ENCODE measurements at places on chromosomes 1 and 21.

DNA sequence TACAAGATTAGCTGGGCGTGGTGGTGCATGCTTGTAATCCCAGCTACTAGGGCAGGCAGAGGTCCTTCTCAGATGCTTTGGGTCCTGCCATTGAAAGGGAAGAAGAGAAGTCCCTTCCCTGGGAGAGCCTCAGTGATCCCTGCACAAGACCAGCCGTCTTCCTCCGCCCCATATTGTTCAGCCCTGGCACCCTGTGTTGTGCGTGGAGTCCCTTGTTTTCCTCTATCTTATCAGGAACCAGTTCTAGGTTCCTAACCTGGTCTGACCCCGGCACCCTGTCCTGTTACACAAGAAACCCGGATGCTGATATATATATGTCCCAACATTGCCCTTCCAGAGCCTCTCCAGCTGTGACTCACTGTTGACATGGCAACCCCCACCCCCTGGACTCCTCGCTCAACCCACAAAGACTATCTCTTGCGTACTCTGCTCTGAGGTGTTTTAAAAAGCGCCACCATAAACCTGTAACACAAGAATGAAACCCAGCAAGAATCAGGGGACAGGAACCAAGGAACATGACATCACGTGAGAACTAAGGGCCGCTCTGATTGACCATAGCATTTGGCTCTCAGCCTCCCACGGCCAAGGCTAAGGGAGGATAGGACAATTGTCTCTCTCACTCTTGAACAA, 4.8 kb downstream of the MX2 start:
- no peak for DNase-seq

DNA sequence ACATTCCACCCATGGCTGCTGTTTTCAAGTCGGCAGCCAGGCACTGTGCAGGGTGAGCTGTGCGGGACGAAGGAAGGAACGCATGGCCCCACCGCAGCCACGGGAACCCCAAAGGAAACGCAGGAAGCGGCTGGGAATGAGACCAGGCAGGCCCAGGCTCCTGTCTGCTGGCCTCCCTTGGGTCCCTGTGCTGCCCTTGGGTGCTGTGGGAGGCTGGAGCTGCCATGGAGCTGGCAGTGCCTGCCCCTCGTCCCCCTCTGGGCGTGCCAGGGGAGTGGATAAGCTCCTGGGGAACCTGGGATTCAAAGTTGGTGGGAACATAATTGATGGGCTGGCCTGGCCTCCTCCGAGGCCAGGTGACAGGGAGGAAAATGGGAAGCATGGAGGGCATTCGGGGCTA, 5.3 kb upstream of the KRTAP10-4 start:
- no peak for DNase-seq

DNA sequence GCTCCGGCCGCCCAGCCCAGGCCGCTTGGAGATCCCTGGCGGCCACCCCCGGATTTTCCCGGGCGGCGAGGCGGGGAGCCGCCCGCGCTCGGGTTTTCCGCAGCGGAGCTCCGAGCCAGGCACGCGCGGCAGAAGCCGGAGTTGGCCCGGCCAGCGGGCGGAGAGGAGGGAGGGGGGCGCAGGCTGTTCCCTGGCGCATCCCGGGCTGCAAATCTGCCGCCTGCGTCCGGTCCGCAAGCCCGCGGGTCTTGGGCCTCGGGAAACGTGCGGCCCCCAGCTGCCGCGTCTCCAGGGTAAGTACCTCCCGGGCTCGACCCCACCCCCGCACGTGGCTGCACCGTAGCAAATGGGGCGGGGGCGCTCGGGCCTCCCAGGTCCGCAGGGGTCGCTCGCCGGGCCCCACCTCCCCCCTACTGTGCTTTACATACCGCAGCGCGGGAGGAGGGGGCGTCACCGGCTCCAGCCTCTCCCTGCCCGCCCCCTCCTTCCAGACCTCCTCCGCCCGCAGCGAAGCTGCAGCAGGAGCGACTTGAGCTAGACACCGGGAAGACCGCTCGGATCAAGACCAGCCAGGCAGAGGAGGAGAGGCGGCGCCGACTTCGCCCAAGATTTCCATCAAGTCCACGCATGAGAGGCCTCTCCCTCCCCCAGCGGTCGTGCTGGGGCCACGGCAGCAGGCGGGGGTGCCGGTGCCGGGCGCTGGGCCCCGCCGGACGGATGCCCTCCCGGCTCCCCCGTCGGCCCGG, 1.6 kb downstream of the TMEM200B start:
- DNase-seq, result no peak

GRCh38 chr21:46355161-46356004, 31.4 kb downstream of the PCNT start:
- no peak for DNase-seq

DNA sequence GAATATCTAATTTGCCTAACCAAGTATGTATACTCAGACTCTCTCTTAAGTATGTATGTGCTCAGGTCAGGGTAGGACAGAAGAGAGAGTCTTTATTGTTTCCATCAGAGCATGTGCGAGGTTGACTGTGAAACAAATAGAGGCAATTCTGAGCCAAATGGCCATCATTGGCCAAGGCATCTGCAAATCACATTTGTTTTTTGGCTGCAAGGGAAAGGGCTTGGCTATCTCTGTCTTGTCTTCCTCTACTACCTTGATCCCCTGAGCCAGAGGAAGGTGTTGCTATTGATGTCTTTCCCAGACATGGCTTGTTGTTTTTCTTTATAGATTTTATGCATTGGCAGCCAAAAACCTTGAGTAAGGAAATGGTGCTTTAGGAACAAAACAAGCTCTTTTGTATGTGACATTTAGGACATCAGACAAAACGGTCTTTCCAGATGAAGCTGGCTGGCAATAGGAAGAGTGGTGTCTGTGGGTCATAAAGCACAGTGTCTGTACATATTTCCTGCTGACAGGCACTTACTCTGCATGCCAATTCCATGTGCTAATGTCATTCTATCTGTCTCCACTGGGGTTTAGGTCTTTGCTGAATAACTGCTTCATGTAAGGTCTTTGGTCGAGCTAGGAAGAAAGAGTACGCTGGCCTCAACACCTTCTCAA, 163.3 kb downstream of the BRINP2 start:
- no peak for DNase-seq

DNA sequence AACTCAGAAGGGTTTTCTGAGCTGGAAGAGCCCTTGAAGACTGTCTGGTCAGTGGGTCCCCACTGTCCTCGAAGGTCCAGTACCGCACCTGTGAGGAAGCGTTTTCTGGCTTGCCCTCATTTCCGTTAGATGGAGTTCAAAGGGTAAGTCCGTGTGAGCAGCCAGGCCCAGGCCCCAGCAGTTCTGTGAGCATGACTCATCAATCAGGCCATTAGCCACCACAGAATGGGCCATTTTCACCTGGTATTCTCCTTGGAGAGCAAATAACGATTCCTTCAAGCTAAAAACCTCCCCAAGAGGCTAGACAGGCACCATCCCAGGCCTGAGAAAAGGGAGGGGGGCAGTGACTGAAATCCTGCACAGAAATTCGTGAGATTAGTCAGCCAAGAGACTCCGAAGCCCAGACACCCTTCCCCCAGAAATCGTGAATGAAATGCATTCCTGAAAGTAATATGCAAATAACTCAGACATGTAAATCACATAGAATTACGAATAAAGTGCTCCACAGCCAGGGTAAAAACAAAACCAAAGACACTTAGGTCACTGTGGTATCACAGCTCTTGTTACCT, 66.0 kb downstream of the BCAR3 start:
- DNase-seq, result no peak

DNA sequence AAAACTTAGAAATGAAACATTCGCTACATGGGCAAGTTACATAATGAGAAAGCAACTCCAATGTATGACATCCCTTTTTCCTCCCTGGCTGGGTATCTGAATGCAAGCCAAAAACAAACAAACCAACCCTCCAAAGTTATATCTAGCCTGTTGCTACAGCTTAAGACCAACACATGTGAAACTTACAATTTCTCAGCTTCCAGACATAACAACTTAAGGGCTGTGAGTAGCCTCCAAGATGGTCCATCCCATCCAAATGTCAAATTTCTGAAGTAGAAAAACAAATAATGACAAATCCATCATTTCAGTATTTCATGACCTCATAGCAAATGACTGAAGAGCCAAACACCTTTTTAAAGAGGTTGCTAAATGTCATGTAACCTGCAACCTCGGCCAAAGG, 19.9 kb downstream of the SETD4 start:
- DNase-seq, result no peak

DNA sequence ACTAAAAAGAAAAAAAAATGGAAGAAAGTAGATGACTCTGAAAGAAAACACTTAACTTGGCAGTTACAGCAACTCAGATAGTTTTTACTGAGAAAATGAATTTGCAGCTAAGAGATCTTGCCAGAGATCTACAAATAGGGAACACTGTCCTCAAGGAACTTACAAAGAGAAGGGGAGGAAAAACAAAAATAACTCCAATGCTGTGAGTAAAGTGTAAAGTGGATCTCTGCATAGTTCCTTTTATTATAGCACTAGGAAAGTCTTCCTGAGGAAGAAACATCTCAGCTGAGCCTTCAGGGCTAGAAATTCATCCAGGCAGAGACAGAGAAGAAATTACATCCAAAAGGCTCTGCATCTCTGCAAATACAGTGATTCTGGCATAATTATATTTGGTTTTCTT, 3.9 kb downstream of the CD1B start:
- no peak for DNase-seq

DNA sequence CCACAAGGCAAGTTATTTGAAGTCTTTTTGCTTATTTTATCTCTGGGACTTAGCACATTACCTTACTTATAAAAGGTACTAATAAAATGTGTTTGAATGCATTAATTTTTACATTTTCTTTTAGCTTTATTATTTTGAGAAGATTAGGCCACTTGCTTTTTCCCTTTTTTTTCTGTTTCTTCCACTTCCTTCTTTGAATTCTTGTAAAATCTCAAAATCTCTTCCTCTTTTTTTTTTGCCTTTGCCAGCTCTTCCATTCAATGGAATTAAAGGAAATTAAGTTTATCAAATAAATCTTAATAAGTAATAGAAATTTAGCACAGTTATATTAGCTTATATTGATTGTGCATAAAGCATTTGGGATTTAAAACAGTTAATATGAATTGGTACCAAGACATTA, 260.9 kb downstream of the SRGAP2C start:
- no peak for DNase-seq

- no peak for DNase-seq
Observed at GRCh38 chr1:107048241-107048640, 8.2 kb upstream of the PRMT6 start.

DNA sequence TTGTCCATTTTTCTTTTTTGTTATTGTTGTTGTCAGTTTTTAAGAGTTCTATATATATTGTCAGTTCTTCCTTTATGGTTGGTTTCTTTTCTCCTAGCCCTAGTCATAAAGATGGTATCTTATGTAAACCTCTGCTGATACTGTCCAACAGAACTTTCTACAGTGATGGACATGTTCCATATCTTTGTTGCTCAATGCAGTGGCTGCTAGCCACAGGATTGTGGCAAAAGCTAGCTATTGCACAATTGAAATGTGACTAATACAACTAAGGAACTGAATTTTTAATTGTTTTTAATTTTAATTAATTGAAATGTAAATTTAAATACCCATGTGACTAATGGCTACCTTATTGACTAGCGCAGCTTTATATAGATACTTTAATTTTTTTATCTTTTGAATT, 411.8 kb upstream of the PTBP2 start:
- no peak for DNase-seq

- no peak for DNase-seq
Observed at GRCh38 chr1:207841901-207842300, 69.0 kb downstream of the CD34 start.

DNA sequence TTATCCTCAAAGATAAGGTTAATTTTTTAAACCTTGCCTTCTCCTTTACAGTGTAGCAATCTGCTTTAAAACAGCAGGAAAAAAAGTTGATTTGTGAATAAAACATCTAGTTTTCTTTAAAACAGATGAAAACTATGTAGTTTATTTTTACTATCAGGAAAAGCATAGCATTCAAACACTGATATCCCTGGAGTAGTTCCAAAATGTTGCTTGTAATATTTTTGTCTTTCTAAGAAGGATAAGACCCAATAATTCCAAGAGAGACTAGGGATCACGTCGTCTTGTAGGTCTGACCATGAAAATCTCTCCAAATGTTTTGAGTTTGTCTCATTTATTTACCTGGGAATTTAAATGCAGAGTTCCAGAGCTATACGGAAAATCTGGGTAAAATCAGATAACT, 204.0 kb downstream of the NTNG1 start:
- no peak for DNase-seq
